Large intestine (tissue), 12 donors: ENCODE measurements at places on chromosomes 2 and 18.

GRCh38 chr2:48147719-48148118 lies 241.4 kb upstream of the FBXO11 start:
- peaks cover 5% of the 10 kb centered on the region for H3K4me1 ChIP-seq
- no peak overlapping the region for H3K4me3 ChIP-seq
- H3K36me3 ChIP-seq = no peaks in the 10 kb centered on the region
- H3K27me3 ChIP-seq = no peaks in the 10 kb centered on the region
- DNase-seq = no peak

GRCh38 chr18:23037646-23038045 lies 97.6 kb upstream of the CABLES1 start:
- no peaks in the 10 kb centered on the region for H3K4me1 ChIP-seq
- no peaks in the 10 kb centered on the region for H3K27me3 ChIP-seq
- no peak overlapping the region for H3K4me3 ChIP-seq
- DNase-seq = no peak
- H3K36me3 ChIP-seq = no peaks in the 10 kb centered on the region

DNA sequence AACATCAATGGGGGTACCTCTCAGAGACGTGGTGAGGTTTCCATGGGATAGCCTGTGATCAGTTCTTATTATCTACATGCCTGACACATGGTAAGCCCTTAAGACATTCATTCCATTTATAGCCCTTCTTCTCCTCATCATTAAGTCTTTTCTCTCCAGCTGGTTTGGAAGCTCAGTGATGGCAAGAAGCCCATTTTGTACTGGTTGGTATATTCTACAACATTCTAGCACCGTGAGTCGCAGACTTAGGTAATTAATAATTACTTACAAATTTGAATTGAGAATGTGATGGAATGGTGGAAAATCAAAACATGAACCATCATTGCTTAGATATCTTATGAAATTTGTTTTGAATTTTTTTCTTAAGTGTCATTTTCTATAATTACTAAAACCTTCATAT lies 472.6 kb downstream of the DLGAP1 start:
- no peaks in the 10 kb centered on the region for H3K27me3 ChIP-seq
- no peak for DNase-seq
- H3K27ac ChIP-seq = no peak overlapping the region

GRCh38 chr2:42978887-42979415 lies 186.6 kb upstream of the HAAO start:
- H3K4me1 ChIP-seq = peaks cover 83% of the 10 kb centered on the region
- peak; percentile 63 for DNase-seq
- no peaks in the 10 kb centered on the region for H3K36me3 ChIP-seq
- H3K4me3 ChIP-seq = no peak overlapping the region
- H3K27ac ChIP-seq = peak overlapping the region; percentile 75

DNA sequence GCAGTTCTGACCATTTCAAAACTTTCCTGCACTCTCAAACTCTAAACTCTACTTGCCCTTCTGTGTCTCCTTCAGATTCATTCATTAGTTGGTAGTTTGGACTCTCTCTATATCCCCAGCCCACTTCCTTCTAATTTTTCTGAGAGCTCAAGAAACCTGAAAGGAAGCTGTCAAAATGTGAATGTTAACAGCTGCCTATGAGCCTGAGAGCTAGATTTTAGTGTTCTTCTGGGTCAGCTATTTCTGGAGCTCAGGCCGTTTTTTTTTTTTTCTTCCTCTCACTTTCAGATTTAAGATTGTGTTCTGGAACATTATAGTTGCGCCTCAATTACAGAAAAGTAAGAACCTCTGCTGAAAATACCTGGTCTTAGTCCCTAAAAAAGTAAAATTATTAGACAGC lies 73.1 kb downstream of the RTN4 start:
- no peak overlapping the region for H3K4me3 ChIP-seq
- H3K4me1 ChIP-seq = peaks cover 15% of the 10 kb centered on the region
- DNase-seq = peak; percentile 29
- peaks cover 28% of the 10 kb centered on the region for H3K36me3 ChIP-seq

- H3K4me1 ChIP-seq = no peaks in the 10 kb centered on the region
- H3K36me3 ChIP-seq = no peaks in the 10 kb centered on the region
- H3K27ac ChIP-seq = no peak overlapping the region
These were observed 139.8 kb downstream of the LTBP1 start for GRCh38 chr2:33086400-33087015.

GRCh38 chr2:127163921-127164320 lies 56.2 kb downstream of the CYP27C1 start:
- H3K36me3 ChIP-seq = no peaks in the 10 kb centered on the region
- H3K27ac ChIP-seq = no peak overlapping the region
- H3K27me3 ChIP-seq = no peaks in the 10 kb centered on the region
- peaks cover 31% of the 10 kb centered on the region for H3K4me1 ChIP-seq

GRCh38 chr18:68431922-68432198 lies 283.0 kb downstream of the TMX3 start:
- no peak overlapping the region for H3K4me3 ChIP-seq
- H3K27ac ChIP-seq = no peak overlapping the region
- H3K27me3 ChIP-seq = no peaks in the 10 kb centered on the region
- no peak for DNase-seq
- no peaks in the 10 kb centered on the region for H3K36me3 ChIP-seq
- H3K4me1 ChIP-seq = no peaks in the 10 kb centered on the region

DNA sequence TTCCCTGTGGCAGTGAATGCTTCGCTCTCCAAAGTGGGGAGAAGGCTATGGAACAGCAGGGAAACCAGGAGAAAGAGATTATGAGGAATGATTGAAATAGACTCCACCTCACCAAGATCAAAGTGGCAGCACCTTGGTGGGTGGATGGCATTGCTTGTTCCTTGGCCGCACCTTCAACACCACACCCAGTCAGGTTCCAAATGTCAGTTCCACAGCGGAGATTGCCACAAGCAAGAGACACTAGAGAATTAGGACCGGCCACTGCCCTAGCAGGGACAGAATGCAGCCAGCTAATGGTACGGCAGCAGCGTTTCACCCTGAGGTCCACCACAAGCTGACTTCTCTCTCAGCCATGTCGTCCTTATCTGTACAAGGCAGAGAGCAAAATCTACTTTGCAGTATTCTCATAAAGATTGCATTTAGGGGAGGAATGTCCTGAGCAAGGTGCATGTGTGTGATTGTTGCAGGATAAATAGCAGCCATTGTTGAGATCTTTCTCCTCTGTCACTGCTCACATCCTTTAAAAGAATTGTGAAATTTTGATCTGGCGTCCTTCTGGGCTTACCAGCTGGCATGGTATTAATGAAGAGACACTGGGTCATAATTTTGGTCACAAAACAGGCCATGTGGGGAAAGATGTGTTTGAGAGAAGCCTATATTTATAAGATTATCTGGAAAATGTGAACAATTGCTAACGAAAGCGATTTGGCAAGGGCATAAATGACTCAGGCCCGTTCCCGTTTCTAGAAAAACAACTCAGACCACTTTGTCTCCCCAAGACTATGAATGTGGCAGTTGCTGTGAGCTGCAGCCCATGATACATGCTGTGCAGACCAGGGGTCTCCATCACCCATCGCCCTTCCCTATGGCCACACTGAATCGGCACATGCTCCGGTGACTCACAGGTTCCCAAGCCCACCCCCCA lies 228.6 kb upstream of the ID2 start:
- no peak overlapping the region for H3K4me3 ChIP-seq
- H3K4me1 ChIP-seq = peaks cover 26% of the 10 kb centered on the region
- no peaks in the 10 kb centered on the region for H3K36me3 ChIP-seq
- peaks cover 2% of the 10 kb centered on the region for H3K27me3 ChIP-seq

DNA sequence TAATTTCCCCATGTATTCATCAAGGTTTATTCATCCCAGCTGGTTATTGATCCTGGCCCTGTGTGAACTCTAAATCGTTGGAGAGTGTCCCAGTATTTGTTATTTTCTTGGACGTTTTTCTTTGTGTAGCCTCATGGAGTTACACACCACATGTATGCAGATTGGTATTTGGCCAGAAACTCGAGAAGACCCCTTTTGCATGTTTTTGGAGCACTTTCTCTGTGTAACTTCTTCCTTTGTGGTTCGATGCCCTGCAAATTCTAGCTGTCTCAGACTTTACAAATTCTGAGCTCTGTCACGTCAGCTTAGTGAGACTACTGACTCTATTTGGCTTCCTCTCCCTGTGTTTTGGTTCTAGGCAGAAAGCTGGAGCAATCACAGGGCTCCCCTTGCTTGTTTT lies 198.7 kb downstream of the MCFD2 start:
- no peaks in the 10 kb centered on the region for H3K27me3 ChIP-seq
- no peak overlapping the region for H3K27ac ChIP-seq
- H3K4me1 ChIP-seq = no peaks in the 10 kb centered on the region

GRCh38 chr18:57918601-57919000 lies 115.5 kb upstream of the ATP8B1 start:
- no peak for DNase-seq
- no peaks in the 10 kb centered on the region for H3K36me3 ChIP-seq
- no peaks in the 10 kb centered on the region for H3K27me3 ChIP-seq
- H3K27ac ChIP-seq = no peak overlapping the region

- H3K4me1 ChIP-seq = peaks cover 34% of the 10 kb centered on the region
- peak overlapping the region; percentile 72 for H3K27ac ChIP-seq
- H3K36me3 ChIP-seq = peaks cover 2% of the 10 kb centered on the region
- DNase-seq = peak; percentile 80
These were observed 43.5 kb downstream of the IRS1 start for GRCh38 chr2:226756131-226756530.

DNA sequence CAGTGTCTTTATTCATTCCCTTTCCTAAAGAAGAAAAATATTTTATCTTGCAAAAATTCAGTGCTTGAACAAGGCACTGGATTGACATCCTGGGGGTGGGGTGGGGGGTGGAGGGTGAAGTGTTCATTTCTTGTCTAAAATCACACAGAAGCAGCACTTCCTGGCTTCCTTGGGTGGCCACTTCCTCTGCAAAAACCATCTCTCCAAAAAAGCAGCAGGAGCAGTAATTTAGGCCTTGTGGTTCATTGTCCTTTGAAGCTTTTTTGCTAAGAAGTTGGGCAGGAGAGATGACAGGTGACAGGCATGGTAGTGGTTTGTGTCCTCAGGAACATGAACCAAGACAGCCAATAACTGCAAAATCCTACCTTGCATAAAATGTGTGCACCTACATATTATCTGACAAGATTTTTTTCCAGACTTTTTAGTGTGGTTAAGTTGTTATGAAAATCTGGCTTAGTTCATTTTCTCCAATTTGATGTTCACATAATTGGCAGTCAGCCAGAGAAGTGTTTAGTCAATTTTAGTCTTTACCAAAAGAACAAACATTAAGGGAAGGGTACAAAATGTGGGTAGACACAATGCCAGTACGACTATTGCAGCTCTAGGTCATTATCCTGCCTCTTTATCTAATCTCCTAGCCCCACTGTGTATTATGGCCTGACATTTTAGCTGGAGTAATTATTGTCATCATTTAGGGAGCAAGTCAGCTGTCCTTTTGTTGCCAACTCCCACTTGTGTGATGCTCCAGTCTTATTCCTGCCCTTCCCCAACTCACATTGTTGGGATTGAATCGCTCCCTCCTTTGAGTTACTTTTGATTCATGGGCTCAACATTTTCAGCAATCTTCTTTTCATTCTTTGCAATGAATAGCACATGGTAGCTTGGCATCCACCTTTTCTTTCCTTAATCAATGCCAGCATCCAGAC lies 177.2 kb downstream of the MYO3B start:
- H3K4me3 ChIP-seq = no peak overlapping the region
- H3K36me3 ChIP-seq = no peaks in the 10 kb centered on the region
- no peaks in the 10 kb centered on the region for H3K4me1 ChIP-seq
- H3K27me3 ChIP-seq = peaks cover 10% of the 10 kb centered on the region
